NCI-H2107 (cell line): ENCODE measurements at places on chromosomes 2 and 18.

DNA sequence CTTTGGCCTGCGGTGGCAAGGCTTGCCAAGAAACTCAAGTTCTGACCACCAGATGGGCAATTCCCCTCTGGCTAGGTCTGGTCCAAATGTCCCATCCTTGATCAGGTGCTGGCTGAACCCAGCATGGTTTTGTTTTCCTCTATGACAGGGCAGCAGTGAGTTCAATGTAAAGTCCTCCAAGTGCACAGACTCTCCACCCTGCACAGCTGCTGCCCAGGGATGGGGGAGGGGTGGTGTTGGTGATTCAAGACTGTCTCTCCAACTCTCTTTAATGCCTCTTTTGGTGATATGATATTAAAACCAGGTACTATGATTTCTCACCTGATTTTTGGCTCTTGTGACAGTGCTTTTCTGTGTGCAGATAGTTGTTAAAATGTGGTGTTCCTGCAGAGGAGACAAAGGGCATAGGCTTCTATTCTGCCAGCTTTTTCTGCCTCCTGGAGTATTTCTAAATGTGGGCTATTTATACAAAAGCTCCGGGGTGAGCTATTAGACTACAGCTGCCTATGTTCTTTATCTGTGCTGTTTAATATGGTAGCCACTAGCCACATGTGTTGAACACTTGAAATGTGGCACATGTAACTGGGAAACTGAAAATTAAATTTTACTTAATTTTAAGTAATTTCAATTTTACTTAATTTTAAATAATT is 64.0 kb upstream of the STK39 start:
- DNase-seq = no peak

GRCh38 chr2:111057045-111057444 is 63.7 kb upstream of the BCL2L11 start:
- no peak for DNase-seq

DNA sequence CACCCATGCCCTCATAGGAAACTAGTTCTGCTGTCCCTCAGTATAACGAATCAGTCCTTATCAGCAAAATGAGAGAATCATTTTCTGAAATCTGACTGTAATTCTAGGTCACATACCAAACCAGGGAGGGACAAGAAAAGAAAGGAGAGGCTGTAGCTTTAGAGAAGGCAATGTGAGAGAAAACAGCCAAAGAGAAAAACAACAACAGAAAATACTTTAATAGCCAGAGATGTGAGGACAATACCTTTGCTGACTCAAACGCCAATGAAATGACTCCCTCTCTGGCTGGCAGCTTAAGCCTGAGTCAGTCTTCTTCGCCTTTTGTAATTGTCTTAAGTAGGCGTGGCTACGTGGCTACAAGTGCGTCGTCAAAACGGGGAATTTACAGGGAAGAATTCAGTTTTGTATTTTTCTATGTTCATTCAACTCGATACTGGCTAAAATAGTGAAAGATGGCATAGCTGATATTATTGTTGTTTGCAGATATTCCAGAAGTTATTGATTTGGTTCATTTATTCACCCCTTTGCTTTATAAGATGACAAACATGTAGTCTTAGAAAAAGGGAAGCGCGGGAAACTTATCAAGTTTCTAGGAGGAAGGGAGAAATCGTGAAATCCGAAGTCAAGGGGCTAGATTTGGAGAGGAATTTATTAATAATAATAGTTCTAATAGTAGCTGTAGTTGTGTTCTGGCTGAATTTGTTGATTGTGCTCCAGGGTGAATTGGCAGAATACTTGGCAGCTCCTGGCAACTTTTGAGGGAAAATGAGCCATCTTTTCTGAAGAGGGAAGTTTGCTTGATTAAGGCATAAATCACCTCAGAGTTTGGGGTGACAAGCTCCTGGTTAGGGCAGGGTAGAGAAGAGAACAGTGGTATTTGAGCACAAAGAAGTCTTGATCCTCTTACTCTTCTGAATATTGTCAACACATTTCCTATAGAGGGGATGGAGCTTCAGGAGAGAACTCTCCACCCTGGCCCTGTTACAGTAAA is at the start of gene IL1A:
IL1A (minus strand) TSS at position 295 of the 991 bp plus-strand sequence. CDS start 723 bp downstream, outside the sequence.
- DNase-seq = no peak

DNA sequence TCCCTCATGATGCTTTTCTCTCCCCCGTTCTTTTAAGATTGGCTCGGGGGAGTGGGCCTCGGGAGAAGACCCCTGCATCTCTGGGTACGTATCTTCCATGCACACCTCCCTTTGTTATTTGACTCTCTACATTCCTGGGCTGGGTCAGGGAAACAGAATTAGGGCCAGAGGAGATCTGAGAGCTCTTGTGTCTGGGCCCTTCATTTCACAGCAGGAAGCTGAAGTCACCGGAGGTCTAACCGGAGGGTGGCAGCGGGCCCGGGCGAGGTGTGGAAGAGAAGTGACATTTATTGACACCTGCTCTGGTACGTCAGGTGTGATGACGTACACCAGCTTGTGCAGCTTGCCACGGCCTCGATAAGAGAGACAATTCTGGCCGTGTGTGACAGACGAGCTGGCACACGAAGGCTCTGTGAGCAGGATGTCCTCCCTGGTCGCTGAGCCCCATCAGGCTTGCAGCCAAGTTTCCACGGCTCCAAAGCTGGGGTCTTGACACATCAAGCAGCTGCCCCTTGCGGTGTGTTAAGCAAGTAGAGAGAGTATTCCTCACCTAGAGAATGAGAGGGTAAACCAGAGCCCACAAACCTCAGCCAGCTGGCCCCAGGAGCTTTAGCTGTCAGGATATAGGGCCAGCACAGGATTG is 30.4 kb downstream of the TOGARAM2 start:
- DNase-seq = peak; percentile 25

DNA sequence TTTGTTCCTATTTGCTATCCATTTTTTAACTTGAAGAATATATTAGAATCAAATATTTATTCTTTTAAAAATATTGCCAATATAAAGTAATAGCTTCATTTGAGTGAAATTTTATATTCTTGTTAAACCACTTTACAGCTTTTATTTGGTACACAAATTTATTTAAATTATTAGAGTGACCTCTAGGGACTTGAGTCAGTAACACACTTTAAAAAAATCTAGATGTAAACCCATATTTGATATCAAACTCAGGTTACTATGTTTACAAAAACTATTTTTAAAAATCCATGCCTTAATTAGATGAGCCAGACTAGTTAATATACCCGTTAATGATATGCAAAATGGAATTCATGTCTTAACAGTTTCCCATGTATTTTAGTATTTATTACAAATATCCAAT is 134.6 kb downstream of the MAP4K4 start:
- DNase-seq = no peak

DNA sequence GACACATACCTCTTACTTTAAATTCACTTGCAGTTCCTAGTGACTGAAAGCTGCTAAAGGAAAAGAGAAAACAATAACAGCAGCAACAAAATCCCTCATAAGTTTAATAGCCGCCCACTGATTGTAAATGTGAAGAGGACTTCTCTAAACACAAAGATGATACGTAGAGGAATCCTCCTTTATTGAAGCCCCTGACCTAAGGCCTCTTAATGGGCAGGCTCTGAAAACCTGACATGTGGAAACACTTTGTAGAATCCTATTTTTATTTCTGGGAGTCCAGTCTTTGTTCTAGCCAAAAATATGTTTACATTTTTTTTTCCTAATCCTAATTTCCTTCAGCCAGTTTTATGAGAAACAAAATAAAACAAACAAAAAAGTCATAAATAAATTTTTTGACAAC is 1277.7 kb upstream of the CELF4 start:
- DNase-seq = no peak

DNA sequence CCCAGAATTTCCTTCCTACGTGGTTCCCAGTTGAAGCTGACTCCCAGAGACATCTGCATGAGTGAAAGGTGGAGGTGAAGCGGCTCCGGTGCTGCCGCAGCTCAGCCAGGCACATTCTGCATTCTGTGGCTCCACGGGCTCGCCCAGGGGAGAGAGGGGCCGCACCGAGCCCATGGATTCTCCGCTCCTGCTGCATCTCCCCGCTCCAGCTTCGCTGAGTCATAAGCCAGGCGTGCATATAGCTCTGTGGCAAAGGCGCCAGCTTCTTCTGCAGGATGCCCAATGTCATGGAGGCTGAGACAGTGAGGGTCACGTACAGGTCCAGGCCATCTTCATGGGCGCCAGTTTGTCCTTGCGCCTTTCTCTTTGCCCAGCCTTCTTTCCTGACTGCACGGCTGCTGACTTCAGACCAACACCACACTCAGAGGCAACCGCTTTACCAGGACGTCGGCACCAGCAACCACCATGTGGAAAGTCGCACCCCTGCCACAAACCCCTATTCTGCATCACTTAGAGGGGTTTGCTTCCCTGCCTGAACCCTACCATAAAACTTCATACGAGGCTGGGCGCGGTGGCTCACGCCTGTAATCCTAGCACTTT is 215.7 kb downstream of the MGAT5 start:
- DNase-seq = no peak

DNA sequence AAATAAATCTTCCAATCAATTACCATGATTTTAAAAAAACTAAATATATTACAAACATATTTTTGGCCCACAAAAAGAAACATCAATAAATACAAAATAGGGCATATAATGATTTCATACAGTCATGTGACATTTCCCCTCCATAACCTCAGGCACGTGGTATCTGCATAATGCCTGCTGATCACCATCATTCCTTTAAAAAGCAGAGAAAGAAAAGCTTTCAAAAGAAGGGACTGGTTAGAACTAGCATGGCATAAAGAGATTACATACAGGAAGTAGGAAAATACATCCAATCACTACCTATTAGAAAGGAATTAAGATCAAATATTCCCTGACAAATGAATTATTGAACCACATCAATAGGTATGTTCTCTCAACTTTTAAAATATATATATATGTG is 83.5 kb downstream of the INO80D start:
- DNase-seq = no peak

DNA sequence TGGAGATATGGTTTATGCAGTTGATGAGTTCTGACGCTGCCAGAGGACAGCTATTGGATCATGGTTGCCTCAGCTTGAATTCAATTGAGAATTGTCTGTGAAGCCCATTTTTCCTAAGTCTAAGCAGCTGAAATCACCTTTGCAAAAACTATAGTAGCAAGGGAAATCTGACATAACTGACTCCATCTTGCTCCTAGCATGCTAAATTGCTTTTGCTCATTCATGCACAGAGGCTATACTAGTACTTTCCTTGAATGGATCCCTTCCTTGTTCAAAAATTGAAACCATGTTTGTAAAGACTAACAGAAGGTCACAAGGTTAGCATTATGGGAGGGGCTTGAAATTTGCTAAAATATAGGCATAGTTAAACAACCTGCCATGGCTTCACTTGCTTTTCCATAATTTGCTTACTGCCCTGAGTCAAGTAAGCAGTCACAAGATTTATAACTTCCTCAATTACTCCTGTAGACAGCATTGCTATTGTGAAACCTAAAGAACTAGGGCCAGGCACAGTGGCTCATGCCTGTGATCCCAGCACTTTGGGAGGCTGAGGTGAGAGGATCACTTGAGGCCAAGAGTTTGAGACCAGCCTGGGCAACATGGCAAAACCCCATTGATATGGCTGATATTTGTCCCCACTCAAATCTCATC is 41.2 kb downstream of the CHRNA1 start:
- DNase-seq = no peak

GRCh38 chr2:111221701-111222100 is 101.0 kb downstream of the BCL2L11 start:
- peak; percentile 37 for DNase-seq

DNA sequence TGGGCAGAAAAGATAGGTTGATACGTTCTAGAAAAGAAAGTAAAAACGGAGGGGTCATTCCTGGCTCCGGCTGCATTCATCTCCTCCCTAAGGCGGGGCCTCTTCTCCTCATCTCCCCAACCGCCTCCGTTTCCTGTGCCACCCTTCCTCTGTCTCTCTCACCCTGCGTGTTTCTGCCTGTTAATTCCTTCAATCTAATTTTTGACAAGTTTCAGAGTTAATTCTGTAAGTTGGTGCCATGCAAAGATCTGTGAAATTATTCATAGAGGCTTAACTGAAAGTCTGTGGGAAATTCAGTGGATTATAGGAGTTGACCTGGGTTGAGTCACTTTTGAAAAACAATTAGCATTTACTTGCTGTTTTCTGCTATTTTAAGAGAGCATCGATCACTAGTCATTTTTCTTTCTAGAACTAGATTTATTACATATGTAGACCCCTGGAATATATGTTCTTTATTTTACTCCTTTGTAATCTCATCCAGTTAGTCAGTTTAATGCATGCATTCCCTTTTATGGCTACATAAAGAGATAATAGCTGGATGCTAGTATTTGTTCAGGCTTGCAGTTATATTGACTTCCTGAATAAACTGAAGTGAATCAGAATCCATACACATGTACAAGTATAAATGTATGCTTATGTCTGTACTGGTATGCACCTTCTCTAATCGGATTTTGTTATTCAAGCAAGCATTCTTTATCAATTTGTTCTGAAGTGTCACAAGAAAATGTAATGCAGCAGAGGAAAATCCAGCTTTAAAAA is 91.1 kb downstream of the EML6 start:
- no peak for DNase-seq
